ENCODE measurements at places on chromosomes 3 and 15. TPM values are rescaled to one million over a fixed set of nuclear protein-coding genes. Genes with fewer than 3 reads are reported as not detected.

- DNase-seq, result no peak
Measured at GRCh38 chr3:81789691-81790090, 28.2 kb upstream of the GBE1 start.

- DNase-seq, result no peak
Measured at GRCh38 chr3:69339760-69340159, 46.1 kb downstream of the FRMD4B start.

Gene PP2D1
- total RNA-seq, result not detected

GRCh38 chr15:20295238-20295811, 246.3 kb downstream of the GOLGA6L6 start:
- DNase-seq, result peak; percentile 15

DNA sequence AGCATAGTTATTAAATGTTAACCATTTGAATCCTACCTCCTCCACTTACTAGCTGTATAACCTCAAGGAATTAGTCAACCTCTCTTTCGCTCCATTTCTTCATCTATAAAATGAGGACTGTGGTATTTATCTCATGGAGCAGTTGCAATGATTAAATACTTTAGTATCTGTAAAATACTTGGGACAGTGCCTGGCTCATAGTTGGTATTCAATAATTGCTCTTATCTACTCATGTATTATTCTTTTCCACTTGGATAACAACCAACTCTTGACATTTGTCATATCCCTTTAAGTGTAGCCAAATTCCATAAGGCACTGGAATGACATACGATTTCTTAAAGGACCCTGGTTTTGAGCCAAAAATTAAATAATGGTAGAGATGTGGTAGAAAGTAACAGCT, 72.0 kb downstream of the FSIP1 start:
- DNase-seq, result no peak
